ENCODE measurements at places on chromosomes 2 and 18. TPM values are rescaled to one million over a fixed set of nuclear protein-coding genes. Genes with fewer than 3 reads are reported as not detected.

Gene AQP12A
- polyA plus RNA-seq = not detected

Gene PAX8
- 0.08 TPM for polyA plus RNA-seq

Gene SFT2D3
- 7.3 TPM for polyA plus RNA-seq

Gene IL36RN
- not detected for polyA plus RNA-seq

- no peak overlapping the region for H3K4me3 ChIP-seq
- H3K36me3 ChIP-seq = no peaks in the 10 kb centered on the region
- H3K4me1 ChIP-seq = no peaks in the 10 kb centered on the region
- no peak for DNase-seq
- no peak overlapping the region for H3K27ac ChIP-seq
Observed at GRCh38 chr2:18057657-18058056, 179.2 kb downstream of the KCNS3 start.

GRCh38 chr18:68707646-68708045 is 7.3 kb downstream of the TMX3 start:
- no peaks in the 10 kb centered on the region for H3K27me3 ChIP-seq
- DNase-seq = no peak
- H3K36me3 ChIP-seq = peaks cover 19% of the 10 kb centered on the region

- no peaks in the 10 kb centered on the region for H3K36me3 ChIP-seq
- H3K27ac ChIP-seq = no peak overlapping the region
- H3K4me1 ChIP-seq = no peaks in the 10 kb centered on the region
- no peak overlapping the region for H3K4me3 ChIP-seq
Observed at GRCh38 chr2:196486146-196486545, 153.4 kb upstream of the CCDC150 start.

- H3K4me1 ChIP-seq = no peaks in the 10 kb centered on the region
- H3K27ac ChIP-seq = no peak overlapping the region
- H3K36me3 ChIP-seq = no peaks in the 10 kb centered on the region
- no peak overlapping the region for H3K4me3 ChIP-seq
Observed at GRCh38 chr2:159169187-159169586, 117.3 kb downstream of the WDSUB1 start.

- no peaks in the 10 kb centered on the region for H3K36me3 ChIP-seq
- H3K4me1 ChIP-seq = no peaks in the 10 kb centered on the region
- DNase-seq = no peak
- H3K27ac ChIP-seq = no peak overlapping the region
- H3K4me3 ChIP-seq = no peak overlapping the region
Observed at GRCh38 chr2:167253025-167253424, 364.7 kb downstream of the XIRP2 start.
